ENCODE measurements at places on chromosomes 13 and 19.

DNA sequence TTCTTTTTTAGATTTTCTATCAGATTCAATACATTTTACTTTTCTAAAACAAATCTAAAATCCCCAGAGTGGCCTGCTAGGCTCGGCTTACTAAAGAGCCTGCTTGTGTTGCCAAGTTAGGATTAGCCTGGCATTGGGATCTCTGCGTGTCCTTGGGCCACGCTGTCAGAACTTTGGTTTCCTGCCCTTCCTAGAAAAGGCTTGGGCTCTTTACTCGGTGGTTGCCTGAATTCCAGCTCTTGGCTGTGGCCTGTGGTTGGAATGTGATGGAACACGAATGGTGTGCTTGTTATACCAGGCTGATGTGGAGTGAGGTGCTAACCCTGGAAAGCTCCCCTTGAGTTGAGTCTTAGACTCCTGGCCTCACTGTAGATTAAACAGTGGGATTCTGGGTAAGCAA lies 8.5 kb downstream of the SPATA13 start:
- DNase-seq = no peak

DNA sequence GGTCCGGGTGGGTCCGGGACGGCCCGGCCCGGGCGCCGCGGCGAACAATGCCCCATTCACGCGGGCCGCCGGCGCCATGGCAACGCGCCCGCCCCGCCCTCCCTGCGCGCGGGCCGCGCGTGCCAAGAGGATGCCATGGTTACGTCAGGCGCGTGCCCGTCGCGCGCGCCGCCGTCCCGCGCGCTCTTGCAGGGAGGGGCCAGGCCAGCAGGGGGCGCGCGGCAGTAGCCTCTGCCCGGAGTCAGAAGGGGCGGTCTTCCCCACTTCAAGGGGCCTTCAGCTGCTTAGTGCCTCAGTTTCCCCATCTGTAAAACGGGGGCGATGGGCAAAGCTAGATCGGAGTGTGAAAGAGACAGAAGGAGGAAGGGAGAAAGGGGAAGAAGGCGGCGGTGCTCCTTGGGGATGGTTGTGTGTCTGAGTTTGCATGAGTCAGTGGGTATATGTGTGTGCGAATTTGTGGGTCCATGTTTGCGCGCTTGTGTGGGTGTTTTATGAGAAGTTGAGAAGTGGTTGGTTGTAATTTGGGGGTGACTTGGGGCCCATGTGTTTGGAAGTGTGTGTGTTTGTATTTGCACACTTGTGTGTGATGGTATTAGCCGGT lies 11.6 kb upstream of the NFIX start:
- peak; percentile 79 for DNase-seq

DNA sequence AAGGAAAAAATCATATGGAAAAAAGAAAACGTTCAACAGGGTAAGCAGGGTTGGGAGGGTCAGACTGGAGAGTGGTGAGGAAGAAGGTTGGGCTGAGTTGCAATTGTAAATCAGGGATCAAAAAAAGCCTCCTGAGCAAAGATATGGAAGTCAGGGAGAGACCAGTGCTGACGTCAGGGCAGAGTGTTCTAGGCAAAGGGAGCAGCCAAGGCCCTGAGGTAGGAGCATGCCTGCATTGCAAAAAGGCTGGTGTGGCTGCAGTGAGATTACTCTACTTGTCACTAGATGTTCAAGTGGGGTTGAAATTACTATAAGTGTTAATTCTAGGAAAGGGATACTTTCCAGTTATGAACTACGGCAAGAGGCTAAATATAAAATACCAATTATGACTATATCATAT lies 562.0 kb downstream of the MYO16 start:
- no peak for DNase-seq

GRCh38 chr19:19081642-19082151 lies 17.9 kb downstream of the SLC25A42 start:
- DNase-seq = no peak

GRCh38 chr19:36528194-36528920 lies at the start of gene ZNF260:
Gene ZNF260 (minus strand): TSS chr19:36528271. CDS start chr19:36515238, 13,033 bp downstream.
- peak; percentile 87 for DNase-seq

GRCh38 chr13:93857126-93857525 lies 622.4 kb downstream of the DCT start:
- no peak for DNase-seq

DNA sequence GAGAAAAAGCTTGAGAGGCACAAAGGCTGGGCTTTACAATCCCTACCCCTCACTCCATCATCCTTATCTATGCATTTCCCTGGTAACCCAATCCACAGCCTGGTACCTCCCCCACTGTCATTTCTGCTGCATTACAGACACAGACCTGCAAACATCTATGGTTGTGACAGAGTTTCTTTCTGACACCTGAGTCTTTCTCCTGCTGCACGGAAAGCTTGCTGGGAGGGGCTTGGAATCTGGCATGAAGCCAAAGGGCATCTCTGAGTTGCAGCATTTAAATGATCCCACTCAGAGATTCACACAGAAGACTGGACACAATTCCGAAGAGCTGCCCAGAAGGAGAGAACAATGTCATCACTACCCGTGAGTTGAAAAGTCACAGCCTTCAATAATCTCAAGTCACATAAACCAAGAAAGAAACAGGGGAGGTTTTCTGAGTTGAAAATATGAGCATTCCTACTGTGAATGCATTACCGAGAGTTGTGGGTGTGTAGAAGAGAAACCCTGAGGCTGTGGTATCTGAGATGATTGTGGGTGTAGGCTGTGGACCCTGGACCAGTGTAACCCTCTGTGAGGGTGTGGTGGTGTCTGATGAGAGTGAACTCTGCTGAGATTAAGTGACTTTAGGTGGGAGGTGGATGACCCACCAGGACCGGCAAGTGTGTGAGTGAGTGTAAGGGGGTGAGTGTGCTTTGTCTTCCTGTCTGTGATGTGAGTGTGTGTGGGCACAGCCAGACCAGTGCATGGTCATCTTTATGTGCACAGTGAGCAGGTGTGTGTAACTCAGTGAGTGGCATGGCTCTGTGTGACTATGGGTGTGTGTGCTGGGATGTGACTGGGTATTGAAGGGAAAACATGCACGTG lies at the start of gene LGALS14:
TSS of gene LGALS14 (plus strand) at position 301 of the 864 bp plus-strand sequence. CDS start at position 349, 48 bp downstream.
- DNase-seq = no peak

DNA sequence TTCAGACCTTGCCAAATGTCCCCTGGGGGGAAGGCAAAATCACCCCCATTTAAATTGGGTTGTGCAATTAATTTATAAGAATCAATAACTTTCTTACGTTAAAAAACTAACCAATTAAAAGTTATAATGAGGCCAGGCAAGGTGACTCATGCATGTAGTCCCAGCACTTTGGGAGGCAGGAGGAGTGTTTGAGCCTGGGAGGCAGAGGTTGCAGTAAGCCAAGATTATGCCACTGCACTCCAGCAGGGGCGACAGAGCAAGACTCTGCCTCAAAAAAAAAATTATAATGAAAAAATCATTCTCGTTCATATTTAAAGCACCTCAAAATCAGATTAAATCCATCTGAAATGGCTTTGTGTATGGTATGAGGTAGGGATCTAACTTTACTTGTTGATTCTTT lies 18.4 kb upstream of the SIGLEC14 start:
- DNase-seq = no peak

- no peak for DNase-seq
Measured at GRCh38 chr19:18274781-18275356, 617 bp upstream of the IQCN start.
